LHCN-M2 (cell line): ENCODE measurements at places on chromosomes 13 and 19. TPM values are rescaled to one million over a fixed set of nuclear protein-coding genes. Genes with fewer than 3 reads are reported as not detected.

Gene TMEM59L
- total RNA-seq = 0.11 and 0.26 TPM in 2 replicates

Gene RYR1
- 0.06 and 1.6 TPM in 2 replicates for total RNA-seq

Gene UBE2L5
- total RNA-seq = not detected in 2 replicates

Gene RB1
- total RNA-seq = 50.6 and 58.2 TPM in 2 replicates

Gene PNMA8A
- total RNA-seq = 74.8 and 80.1 TPM in 2 replicates

Gene CAMSAP3
- not detected in 2 replicates for total RNA-seq

Gene KLHL26
- total RNA-seq = 3.3 and 5.3 TPM in 2 replicates

Gene PSG1
- total RNA-seq = 0.13 and 1.4 TPM in 2 replicates

Gene SYT3
- total RNA-seq = 0.11 TPM in 1 of 2 replicates, not detected in the other

Gene HIPK4
- total RNA-seq = not detected in 2 replicates

Gene LRCH1
- total RNA-seq = 4.9 and 5.3 TPM in 2 replicates

Gene SWSAP1
- 1.5 and 2.2 TPM in 2 replicates for total RNA-seq

Gene KLK15
- not detected in 2 replicates for total RNA-seq

Gene ATP4B
- total RNA-seq = not detected in 2 replicates

- peak; percentile 72 for DNase-seq
Measured at GRCh38 chr13:86976521-86977324, 694.4 kb upstream of the SLITRK5 start.

DNA sequence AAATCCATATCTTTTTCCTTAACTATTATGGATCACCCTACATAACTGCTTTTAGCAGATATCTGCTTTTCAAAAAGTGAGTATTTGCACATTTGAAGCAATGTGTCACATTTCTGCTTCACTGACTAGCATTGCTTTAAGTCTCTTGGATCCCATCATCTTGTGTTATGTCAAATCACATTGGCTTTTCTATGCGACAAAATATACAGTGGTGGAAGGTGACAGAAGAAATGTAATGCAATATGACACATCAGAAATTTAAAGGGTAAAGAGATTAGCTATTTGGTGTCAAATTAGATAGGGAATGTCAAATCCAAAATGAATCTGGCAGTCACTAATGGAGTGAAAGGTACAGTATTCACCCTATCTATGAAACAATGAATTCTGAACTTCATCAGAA is 1282.1 kb upstream of the PCDH20 start:
- DNase-seq = no peak

GRCh38 chr19:2150794-2151338 is 500 bp downstream of the AP3D1 start:
- no peak for DNase-seq

DNA sequence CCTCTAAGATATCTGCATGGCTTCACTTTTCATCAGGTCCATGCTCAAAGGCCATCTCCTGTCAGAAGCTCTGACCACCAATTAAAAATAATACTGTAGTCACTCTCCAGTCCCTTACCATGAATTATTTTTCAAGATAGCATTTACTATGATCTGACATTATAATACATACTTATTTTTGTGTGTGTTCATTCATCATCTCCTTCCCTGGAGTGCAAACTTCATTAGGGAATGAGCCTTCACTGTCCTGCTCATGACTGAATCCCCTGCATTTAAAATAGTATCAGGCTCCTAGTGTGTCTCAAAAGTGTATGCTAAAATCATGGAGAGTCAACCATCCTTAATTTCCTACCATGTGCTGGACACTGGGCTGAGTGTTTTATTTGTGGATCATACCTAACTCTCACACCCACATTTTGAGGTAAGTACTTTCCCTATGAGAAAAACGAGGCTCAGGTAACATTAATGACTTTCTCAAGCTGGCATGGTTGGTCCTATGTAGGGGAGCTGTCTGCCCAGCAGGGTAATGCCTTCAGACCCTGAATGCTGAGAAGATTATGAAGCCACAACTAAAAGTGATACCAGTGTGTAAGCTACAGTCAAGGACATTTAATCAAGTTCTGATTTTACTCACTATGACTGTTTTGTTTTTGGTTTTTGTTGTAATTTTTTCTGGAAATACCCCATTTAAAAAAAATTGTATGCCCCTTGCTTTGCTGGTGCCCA is 16.3 kb downstream of the PLA2G4C start:
- DNase-seq = no peak

- DNase-seq = no peak
Measured at GRCh38 chr19:51571599-51571998, 516 bp downstream of the ZNF175 start.

DNA sequence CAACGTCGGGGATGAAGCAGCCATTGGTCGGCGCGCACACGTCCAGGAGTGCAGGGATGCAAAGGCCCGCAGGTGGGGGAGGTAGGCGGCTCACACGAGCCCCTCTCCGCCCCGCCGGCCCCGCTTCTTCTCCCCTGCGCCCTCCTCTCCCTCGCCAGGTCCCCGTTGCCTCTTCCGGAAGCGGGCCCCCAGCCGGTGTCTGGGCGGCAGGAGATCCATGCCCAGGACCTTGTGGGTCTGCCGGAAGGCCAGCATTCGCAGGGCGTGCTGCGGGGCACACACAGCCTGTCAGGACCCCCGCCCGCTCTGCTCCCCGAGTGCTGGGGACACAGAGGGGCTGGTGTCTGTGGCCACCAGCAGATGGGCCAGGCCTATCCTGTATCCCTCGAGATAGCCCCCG is 19.7 kb upstream of the MATK start:
- no peak for DNase-seq

DNA sequence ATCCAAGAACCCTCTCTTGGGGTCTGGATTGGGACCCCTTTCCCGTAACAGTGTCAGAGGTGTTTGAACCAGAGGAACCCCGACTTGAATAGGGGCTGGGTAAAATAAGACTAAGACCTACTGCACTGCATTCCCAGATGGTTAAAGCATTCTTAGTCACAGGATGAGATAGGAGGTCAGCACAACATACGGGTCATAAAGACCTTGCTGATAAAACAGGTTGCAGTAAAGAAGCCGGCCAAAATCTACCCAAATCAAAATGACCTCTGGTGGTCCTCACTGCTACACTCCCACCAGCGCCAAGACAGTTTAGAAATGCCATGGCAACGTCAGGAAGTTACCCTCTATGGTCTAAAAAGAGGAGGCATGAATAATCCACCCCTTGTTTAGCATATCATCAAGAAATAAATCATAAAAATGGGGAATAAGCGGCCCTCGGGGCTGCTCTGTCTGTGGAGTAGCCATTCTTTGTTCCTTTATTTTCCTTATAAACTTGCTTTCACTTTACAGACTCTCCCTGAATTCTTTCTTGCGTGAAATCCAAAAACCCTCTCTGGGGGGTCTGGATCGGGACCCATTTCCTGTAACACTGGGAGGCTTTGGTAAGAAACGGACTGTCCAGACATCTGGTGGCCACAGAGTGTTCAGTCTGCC is 4.4 kb upstream of the SIN3B start:
- DNase-seq = peak; percentile 19

GRCh38 chr13:44726214-44726613 is 150.1 kb upstream of the TSC22D1 start:
- DNase-seq = peak; percentile 86

- DNase-seq = no peak
Measured at GRCh38 chr13:71721104-71721503, 145.9 kb downstream of the DACH1 start.

DNA sequence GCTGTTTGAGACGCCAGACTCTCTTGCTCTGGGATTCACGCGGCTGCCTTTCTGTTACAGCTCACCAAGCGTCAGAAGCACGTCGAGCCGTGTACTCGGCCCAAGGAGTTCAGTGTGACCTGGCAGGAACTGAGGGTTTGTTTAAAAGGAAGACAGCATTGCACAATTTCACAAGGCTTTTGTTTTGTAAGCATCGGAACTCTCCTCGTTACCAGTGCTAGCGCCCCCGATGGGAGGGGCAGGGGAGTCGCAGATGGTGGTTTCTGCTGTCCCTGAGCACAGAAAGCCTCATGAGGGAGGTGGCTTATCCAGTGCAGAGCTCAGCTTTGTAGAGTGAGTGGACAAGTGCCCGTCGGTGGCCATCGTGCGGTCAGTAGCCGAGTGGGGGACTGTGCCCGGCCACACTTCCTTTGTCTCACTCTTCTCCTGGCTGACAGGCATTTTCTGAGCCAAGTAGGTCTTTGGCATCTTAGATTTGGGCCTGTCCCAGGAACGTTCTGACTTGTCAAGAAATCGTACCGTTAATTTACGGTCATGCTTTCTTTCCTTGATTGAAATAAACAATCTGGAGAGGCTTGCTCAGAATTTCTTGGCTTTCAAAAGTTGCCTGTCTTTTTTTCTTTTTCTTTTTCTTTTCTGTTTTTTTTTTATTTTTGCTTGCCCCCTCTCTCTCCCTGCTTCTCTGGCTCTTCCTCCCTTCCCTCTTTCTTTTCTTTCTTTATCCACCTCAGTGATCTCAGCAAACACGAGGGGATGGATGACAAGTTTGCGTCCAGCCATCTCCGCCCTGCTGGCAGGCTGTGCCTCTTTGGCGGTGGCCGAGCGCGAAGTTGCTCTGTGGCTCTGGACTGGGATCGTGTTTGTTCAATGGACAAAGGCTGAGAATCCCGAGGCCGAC is 7.7 kb downstream of the KDM4B start:
- DNase-seq = peak; percentile 70

DNA sequence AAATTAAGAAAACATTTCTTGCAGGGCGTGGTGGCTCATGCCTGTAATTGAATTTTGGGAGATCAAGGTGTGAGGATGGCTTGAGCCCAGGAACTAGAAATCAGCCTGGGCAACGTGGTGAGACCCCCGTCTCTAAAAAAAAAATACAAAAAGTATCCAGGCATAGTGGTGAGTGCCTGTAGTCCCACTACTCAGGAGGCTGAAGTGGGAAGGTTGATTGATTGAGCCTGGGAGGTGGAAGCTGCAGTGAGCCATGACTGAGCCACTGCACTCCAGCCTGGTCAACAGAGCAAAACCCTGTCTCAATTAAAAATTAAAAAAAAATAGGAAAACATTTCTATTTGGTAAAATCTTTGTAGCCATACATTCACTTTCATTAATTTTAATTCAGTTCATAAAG is 526.5 kb downstream of the PCDH9 start:
- DNase-seq = no peak

DNA sequence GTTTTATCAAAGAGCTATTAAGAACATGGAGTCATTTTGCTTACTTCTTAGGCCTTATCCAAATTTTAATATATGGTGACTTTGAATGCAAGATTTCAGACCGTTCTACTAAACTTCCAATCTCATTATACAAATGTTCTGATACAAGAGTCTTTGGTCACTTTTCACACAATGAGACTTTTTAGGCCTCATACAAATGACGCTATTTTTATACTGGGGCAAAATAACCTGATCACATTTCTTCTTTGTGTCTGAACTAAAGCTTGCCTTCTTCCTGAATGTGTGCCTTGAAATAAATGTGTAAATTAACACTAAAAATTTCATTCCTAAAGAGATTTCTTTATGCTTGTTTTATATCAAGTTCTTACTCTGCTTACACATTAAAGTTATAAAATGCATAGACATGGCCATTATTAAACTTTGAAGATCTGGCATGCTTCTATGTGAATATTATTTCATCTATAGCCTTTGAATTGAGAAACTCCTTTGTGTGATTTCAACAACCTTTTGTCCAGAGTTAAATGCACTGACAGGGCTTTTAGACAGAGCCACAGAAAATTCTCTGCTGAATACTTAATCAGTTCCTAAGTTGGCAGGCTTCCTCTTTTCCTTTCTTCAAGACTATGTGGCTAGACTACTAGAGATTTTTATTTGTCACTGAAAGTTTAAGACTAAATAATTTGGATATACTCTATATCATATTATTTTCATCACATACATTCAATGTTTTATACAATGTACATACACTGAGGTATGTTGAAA is 86.1 kb downstream of the EDNRB start:
- DNase-seq = no peak

GRCh38 chr19:13134626-13135025 is 15.5 kb downstream of the STX10 start:
- DNase-seq = no peak

DNA sequence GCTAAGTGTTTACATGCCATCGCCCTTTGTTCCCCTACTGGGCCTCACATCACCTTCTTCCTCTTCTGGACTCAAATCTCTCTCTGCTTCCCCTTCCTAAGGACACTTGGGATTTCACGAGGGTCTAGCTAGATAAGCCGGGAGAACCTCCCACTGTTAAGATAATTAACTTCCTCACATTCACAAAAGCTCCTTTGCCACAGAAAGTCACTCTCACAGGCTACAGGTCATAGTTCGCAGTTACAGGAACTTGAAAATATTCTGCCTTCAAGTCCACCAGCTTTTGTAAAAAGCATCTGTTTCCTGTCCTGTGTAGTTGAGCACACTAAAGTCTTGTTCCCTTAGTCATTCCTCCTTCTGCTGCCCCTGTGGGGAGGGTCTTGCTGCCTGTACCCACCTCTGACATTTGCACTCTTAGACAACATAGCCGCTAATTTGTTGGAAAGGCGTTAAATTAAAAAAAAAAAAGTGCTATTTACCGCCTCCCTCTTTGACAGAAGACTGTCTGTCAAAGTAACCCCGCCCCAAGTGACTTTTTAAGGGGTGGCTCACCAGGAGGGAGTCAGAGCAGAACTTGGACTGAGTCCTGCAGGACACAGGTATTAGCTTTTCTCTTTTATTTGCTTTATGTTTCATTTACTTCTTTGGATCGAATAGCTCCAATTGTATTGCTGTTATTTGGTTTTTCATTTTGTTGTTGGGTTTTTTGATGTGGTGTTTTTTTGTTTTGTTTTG is 26.8 kb upstream of the CEACAM21 start:
- DNase-seq = no peak

DNA sequence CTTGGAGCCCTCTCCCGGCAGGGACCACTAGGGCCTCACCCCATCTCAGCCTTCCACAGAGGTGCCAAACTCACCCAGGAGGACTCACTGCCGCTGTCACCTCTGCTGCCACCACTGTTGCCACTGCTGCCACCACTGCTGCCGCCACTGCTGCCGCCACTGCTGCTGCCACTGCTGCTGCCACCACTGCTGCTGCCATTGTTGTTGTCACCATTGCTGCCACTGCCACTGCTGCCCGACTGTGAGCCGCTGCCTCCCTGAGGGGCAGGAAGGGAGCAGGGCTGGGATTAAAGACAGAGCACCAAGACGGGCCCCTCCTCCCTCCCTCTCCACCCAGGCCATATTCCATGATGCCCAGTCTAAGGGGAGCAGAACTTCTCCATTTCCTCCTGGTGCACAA is 2.1 kb downstream of the DMKN start:
- no peak for DNase-seq

DNA sequence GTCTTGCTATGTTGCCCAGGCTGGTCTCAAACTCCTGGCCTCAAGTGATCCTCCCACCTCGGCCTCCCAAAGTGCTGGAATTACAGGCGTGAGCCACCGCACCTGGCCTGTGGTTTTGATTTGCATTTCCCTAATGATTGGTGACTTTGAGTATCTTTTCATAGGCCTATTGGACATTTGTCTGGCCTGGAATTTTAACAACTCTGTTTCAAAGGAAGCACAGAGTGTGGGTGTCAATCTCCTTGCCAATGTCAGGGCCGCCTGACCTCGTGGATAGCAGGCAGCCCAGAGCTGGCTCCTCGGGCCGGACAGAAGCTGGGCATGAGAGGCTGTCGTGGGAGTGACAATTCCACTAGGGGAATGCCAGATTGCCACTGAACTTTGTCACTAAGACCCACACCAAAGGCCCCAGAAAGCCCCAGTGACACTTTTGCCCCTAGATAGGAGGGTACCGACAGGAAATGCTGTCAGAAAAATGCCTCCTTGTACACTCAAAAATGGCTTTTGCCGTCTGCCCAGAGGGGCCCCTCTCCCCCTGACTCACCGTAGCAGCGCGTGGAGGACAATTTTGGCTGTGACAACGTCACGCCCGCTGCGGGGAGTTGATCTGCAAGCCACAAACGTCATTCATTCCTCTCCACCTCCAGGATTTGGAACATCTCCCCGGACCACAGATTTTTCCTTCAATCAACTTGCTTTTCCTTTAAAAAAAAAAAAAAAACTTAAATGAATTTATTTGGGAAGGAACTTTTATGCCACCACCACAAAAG is 11.7 kb upstream of the ADGRE5 start:
- no peak for DNase-seq

GRCh38 chr19:48487544-48487943 is 18.4 kb downstream of the CYTH2 start:
- no peak for DNase-seq
